Omental fat pad (tissue), 4 donors: ENCODE measurements at places on chromosomes 7 and 10.

DNA sequence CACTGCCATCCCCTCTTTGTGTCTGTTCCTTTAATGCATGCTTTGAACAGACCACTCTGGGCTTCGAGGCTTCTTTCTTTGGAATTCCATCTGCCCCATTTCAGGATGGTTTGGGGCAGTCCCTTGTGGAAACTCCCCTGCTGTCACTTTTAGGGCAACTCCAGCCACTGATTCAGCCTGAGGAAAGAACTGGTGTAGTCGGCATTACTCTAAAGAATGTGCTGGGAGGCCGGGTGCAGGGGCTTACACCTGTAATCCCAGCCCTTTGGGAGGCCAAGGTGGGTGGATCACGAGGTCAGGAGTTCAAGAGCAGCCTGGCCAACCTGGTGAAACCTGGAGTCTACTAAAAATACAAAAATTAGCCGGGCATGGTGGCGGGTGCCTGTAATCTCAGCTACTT, 358.1 kb upstream of the NUPR2 start:
- DNase-seq, result no peak

DNA sequence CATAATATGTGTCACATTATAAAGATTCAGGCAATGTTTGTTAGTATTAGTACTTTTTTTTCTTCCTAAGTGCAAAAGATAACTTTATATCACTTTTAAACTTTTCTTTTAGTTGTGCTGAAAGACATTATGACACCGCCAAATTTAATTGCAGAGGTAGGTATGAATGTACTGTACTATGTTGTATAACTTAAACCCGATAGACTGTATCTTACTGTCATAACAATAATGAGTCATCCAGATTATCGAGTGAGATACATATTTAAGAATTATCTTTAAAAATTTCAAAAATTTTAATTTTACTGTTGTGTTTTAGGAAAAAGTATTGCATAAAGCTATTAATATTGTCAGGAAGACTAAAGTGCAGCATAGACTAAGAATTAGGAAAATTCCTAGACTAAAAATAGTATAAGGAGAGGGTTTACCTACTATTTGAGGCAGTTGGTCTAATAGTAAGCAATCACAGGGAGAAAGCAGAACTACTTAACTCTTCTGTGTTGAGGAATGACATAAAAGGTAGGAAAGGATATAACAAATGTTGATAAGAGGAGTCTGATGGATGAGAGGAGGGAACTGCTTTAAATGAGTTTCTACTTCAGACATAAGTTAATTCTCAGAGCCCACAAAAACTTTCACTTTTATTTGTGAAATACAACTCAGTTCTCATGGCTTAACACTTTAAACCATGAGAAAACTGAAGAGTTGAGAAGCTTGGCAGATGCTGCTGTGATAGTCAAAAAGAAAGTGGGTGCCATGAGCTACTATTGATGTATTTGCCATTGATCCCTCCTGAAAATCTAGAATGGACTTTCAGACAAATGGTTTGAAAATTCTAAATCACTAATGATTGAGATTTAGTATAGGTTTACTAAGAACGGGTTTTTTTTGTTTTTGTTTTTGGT, 67.8 kb downstream of the PTEN start:
- DNase-seq, result no peak

GRCh38 chr10:52883996-52884871, 111.7 kb upstream of the MBL2 start:
- DNase-seq, result no peak

- DNase-seq, result no peak
Observed at GRCh38 chr10:3828404-3829155, 43.6 kb upstream of the KLF6 start.

DNA sequence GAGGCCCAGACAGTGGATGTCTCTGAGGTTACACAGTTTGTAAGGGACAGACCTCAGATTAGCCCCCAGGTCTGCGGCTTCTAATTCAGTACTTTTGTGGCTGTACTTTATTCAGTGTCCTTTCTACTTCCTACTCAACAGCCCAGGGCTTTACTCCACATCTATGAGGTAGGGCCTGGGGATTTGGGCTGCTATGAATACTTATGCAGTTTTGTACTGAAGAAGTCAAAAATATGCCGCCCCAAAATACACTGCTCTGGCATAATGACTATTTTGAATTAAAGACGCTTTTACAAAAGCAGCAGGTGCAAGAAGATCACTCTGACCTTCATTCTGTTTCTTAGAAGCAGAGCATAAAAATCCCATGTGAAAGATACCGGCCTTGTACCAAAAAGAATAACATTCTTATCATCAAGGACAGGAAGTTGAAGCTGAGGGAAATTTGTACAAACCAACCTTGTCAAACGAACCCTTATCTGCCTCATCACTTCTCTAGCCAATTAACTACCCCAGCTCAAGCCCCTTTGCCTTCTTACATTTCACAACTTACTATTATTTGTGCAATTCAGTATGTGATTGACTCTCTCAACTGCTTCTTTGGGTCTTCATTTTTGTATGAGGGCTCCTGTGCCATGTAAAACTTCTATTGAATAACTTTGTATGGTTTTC, 26.1 kb upstream of the TRUB1 start:
- no peak for DNase-seq

- no peak for DNase-seq
Observed at GRCh38 chr10:30045961-30046360, 13.4 kb downstream of the JCAD start.

- no peak for DNase-seq
Observed at GRCh38 chr10:74439213-74439612, 288.2 kb downstream of the ADK start.
